Activated CD4-positive, alpha-beta T cell treated with anti-CD3 and anti-CD28 coated beads for 36 hours (primary cell): ENCODE measurements at places on chromosomes 6 and 20.
A peak's percentile ranks its signal among the peaks of the same experiment; 100 is the strongest.

DNA sequence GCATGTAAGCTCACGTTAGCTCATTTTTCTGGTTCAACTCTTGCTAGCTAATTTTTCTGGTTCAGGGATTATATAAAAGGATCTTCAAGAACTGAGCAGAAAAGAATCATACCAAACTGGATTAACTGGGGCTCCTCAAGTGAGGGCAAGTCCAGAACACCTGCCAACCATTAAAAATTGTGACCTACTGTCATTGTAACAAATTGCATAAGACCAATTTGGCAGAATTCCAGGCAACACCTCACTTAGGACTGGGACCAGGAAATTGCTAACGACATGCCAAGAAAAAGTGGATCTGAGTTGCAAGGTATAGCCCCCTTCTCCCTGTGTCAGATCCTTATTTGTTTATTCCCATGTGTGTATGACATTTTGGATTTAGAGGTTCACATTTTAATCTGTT is 216.6 kb downstream of the HIVEP2 start:
- DNase-seq, result no peak

GRCh38 chr6:151026041-151026663 is 160.7 kb downstream of the MTHFD1L start:
- DNase-seq, result no peak

DNA sequence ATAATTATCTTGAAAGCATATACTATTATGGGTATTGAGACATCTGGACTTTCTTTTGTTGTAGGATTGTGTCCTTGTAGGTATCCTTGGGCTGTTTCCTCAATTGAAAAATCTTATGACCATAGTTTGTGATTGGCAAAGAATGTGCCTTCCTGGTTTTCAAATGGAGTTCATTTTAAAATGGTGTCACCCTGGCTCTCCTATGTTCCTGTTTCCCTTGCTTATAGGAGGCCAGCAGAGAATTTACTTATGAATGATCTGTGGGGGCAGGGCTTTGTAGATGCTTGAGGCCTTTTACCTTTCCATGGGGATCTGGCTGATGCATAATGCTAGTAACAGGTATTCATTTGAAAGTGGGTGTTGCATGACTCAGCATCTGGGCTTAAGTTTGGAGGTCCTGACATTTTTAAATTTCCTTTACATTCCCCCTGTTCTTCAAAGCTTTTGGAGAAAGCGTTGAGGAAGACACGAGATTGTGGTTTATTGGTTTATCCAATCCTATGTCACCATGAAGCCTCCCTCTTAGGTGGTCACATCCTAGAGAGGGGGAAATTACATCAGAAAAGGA is 135.0 kb upstream of the PROKR2 start:
- no peak for DNase-seq

- DNase-seq, result no peak
Observed at GRCh38 chr6:129135451-129135850, 252.5 kb downstream of the LAMA2 start.

GRCh38 chr6:36728289-36729160 is 30.9 kb downstream of the RAB44 start:
- no peak for DNase-seq

GRCh38 chr6:124420116-124420840 is 542.0 kb upstream of the RNF217 start:
- DNase-seq, result no peak

DNA sequence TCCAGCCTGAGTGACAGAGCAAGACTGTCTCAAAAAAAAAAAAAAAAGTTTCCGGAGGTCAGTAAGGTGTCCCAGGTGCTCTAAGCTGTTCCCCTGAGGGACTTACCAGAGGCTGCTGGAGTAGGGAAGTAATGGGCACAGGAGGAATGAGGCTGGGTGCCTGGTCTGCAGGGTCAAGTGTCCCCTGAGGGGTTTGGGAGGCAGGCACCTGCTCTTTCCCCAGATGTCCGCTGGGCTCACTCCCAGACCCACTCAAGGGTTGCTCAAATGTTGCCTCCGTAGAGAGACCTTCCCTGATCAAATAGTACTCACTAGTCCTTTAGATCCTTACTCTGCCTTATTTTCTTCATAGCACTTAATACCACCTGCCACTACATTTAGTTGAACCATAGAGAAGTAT is 5.4 kb upstream of the MAPK13 start:
- no peak for DNase-seq

GRCh38 chr20:59939052-59939878 is 840 bp downstream of the PPP1R3D start:
- DNase-seq, result peak; percentile 17

DNA sequence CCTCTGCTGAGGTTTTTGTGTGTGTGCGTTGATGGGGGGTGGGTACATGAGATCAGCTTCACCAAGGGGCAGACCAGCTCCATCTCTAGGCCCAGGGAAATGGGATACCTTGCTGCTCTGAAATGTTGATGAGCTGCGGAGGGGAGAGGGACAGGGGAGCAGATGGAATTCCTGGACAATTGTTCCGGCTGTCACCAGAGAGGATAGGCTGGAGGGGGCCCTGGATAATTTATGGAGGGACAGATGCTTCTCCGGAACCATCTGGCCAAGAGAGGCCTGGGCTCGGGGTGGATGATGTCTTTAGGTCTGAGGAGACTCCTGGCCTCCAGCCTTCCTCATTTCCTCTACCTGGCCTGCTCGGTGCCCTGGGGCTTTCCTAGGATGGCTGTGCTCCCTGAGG is 1.9 kb upstream of the TJAP1 start:
- DNase-seq, result no peak

GRCh38 chr6:84796343-84796742 is 31.9 kb upstream of the TBX18 start:
- DNase-seq, result no peak

GRCh38 chr6:163195721-163196691 is 218.5 kb upstream of the QKI start:
- no peak for DNase-seq

- DNase-seq, result no peak
Observed at GRCh38 chr6:116883005-116883404, 6.0 kb downstream of the RFX6 start.

- DNase-seq, result no peak
Observed at GRCh38 chr20:15603978-15604805, 969.1 kb downstream of the KIF16B start.

DNA sequence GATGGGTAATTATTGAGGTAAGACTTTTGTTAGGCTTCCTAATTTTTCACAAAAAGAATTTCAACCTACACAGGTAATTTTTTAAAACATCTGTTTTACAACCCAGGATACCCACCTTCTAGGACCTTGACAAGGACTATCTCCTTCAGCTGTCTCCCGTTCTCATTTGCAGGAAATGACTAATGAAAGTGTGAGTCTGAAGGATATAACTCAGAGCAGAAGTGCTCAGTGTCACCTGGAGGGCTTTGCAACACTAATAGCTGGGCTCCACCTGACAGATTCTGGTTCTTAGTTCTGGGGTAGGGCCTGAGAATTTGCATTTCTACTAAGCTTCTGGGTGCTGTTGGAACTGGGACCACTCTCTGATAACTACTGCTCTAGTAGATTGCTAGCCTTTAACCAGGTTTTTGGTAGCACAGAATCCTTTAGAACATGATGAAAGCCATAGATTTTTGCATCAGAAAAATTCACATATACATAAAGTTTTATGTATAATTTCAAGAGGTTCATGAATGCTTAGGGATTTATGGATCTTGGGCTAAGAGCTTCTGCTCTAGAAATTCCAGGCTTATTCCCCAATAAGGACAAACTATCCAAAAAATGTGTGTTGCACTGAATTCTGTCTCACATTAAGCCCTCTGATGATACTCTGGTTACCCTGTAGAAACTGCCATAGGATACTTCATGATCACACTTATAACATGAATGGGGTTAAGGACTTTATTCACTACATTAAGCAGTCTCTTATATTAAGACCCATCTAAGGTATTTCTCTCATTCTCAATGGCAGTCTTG is 30.3 kb downstream of the AK9 start:
- DNase-seq, result peak; percentile 41

GRCh38 chr20:46962452-46963195 is 68.0 kb downstream of the EYA2 start:
- DNase-seq, result no peak

DNA sequence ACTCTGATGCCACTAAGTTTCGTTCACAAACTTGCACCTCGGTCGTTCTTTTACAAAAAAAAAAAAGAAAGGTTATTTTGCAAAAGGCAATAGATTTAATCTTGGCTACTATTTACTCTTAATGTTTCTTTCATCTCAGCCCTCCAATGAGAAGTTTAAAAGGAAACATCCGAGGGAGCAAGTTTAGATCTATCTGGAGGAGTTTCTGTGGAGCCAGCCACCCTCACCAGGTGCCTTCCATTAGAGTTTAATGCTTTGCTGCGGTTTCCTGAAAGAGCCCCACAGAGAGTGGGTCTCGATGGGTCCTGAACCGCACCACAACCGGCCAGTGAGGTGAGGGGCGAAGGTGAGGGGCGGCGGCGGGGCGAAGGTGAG is 632 bp downstream of the PRKN start:
- DNase-seq, result no peak

GRCh38 chr6:143221698-143222097 is 161.0 kb downstream of the AIG1 start:
- no peak for DNase-seq

- DNase-seq, result no peak
Observed at GRCh38 chr6:6251555-6252280, 68.7 kb downstream of the F13A1 start.

- no peak for DNase-seq
Observed at GRCh38 chr6:73560853-73561407, 40.1 kb upstream of the EEF1A1 start.

- peak; percentile 60 for DNase-seq
Observed at GRCh38 chr6:90350689-90351554, 54.3 kb upstream of the BACH2 start.

- no peak for DNase-seq
Observed at GRCh38 chr6:5653801-5654200, 352.9 kb downstream of the NRN1 start.

- DNase-seq, result no peak
Observed at GRCh38 chr20:44543358-44543757, 21.5 kb upstream of the SERINC3 start.

- peak; percentile 18 for DNase-seq
Observed at GRCh38 chr6:85923013-85923430, 280.3 kb upstream of the SYNCRIP start.

- DNase-seq, result peak; percentile 47
Observed at GRCh38 chr20:14337400-14338171, at the start of gene FLRT3. FLRT3 (minus strand) TSS chr20:14337612; CDS start chr20:14327506, 10,106 bp downstream.

- DNase-seq, result no peak
Observed at GRCh38 chr6:35780719-35781118, at the start of gene CLPSL1. CLPSL1 (plus strand) TSS chr6:35781019; CDS start chr6:35781111, 92 bp downstream.

DNA sequence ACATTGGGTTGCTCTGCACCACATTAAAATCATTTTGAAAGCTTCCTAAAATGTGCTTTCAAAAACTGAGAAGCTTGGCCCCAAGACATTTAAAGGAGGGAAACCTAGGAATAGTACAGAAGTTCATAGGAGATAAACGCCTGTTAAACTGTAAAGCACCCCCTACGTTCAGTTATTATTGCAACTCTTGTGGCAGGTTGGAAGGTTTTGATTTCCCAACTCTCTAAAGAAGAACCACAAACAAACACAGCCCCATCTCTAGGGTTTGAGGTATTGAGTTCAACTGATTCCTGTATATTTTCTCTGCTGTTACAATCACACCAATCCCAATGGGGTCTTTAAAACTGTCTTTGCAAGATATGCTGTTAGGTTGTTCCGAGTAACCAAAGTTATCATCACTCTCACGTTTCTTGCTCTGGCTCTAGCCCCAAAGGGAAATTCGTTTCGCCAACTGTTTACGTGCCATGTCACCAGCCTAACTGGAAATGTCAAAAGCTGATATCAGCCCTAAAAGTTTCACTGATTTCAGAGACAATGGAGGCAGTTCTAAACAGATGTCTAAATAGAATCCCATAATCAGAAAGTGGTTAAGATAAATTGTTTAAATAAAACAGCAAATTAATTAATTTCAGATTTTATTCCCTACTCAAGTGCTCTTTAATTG is 12.1 kb downstream of the TFAP2A start:
- no peak for DNase-seq

DNA sequence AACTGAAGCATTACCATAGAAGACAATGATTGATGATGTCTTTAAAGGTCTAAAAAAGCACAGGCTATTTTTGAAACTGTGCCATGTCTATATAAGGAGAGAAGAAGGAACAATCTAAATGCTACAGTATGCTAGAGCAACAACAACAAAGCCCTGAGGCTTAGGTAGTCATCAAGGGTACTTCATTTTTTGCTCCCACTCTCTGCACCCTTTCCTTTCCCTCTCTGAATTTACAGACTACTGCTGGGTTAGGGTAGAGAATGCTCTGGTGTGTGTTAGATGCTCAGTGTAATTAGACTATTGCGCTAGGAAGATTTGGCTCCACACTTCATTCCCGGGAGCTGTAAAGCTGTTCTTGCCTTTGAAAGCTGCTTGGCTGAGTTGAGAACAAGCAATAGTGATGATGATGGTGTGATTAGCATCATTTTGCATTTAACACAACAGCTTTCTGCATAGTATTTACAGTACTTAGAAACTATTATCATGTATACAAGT is 1262.5 kb upstream of the CITED2 start:
- DNase-seq, result no peak

- no peak for DNase-seq
Observed at GRCh38 chr20:9141070-9141469, 72.2 kb downstream of the PLCB4 start.

GRCh38 chr20:53792946-53793536 is 199.4 kb upstream of the ZNF217 start:
- no peak for DNase-seq

DNA sequence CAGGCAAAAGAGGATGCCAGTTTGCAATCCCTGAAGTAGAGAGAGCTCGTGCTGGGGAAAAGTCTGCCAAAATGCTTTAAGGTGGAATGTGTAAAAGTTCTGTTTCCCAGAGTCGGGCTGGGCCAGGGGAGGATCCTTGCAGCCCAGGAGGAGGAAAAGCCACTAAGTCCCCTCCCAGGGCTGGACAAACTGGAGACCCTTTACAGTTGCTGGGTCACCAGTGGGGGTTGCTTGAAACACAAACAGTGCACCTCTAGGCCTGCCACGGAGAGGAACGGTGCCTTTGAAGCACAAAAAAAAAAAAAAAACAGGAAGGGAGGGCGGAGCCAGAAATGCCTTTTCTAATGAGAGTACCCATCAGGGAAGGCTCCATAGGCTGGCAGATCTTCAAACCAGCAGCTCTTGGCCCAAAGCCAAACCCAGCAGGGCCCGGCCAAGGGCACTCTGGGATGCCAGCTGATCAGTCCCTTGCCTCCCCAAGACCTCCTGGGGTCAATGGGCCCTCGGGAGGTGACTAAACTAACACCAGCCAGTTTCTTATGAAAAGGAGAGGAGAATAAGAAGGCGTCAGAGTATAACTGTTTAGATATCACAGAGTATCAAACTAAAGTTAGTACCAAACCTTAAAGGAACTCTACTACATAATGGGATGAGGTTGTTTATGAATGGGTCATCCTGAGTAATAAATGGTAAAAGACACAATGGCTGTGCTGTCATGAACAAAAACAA is 23.7 kb downstream of the HLA-A start:
- DNase-seq, result peak; percentile 86
